ENCODE measurements at places on chromosomes 16 and 17.

GRCh38 chr17:2939714-2940351, 123.6 kb downstream of the OR1D5 start:
- DNase-seq: no peak

- DNase-seq: peak; percentile 21
Observed at GRCh38 chr17:59572301-59572924, 7.0 kb downstream of the DHX40 start.

DNA sequence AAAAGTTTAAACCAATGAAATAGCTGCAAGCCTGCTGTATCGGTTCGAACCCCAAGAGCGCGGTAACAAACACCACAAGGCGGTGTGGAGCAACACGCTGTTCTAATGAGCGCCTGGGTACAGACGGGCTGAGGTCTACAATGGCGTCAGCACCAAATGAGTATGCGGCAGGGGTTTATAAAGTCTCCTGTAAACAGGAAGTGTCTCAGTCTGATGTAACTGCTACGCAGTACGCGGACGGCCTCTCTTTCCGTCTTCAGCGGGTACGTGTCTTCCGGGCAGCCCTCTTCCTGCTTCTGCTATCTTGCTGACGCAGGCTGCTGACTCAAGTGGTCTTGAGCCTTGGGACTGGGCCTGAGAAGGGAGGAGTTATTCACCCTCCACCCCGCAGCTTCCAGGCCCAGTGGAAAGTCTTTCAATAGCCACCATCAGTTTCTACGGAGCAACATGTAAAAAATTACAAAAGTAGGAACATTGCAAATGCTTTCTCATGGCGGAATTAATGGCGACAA, 40.5 kb upstream of the KCNJ2 start:
- no peak for DNase-seq

DNA sequence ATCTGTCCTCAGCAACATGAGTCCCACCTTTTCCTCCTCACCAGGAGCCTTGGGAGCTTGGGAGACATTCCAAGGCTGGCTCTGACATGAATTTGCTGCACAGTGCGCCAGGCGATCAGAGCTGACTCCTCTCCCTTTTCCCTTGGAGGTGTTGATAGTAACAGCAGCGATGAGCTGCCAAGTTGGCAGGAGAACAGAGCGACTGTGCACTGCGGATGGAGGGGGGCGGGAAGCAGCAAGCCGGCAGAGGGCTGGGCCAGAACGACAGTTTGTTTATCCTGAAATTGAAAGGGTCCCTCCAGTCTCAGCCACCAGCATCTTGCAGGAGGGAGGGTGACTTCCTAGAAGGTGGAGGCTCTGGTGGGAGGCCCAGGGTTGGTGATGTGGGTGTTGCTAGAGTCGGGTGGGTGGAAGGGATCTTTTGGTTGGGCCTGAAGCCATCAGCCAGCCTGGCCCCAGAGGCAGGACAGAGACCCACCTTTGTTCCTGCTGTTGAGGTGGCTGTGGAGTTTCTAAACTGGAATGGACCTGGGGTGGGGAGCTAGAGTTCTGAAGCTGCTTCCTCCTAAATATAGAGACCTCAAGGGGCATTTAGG, 22.5 kb upstream of the DYNLL2 start:
- DNase-seq: peak; percentile 38

DNA sequence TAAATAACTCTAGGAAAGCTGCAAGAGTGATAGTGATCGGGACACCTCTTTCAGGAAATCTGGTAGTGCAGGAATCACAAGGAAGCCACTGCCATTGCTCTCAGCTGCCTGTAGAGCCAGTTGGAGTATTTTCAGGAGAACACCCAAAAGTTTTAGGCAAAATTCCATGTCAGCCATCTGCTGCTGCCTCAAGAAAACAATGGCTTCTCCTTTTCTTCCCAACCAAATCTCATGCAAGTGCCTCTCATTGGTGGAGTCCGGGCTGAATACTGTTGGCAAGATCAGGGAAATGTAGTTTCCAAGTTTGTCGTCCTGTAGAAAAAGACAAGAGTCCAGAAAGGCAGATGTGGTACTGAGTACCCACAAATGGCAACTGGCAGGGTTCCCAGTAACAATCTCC, 54.9 kb upstream of the TANC2 start:
- no peak for DNase-seq

DNA sequence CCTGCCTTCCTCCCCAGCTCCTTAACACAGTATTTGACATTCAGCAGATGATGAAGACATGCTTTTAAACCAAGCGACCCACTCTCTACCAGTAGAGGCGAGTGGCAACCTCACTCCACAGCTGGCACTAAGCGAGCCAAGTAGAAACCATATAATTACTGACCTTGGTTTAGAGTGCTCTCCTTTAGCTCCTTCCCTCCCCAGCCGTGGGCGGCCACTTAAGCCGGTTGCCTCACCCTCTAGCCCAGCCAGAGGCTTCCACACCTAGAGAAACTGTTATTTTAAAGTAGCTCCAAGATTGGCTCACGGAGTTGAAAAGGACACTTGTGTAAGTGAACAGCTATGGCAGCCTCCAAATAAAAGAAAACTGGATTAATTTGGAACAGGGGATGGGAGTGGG, 109.1 kb upstream of the CRHR1 start:
- no peak for DNase-seq

GRCh38 chr16:1311212-1311737, 1.8 kb downstream of the UBE2I start:
- no peak for DNase-seq

DNA sequence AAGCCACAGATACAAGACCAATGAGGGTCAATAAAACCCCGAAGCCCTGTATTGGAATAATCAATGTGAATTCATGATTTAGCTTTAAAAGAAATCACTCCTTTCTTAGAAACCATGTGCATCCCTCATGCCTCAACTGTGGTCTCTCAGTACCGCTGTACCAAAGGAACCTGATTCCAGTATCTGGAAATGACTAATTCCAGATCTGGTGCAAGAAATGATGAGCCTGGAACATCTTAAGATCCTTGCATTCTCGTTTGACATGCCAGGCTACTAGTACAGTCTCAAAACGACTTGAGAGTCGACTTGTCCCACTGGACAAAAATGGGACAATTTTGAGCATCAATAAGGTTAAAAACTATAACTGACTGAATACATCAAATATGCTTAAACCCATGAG, 21.2 kb downstream of the USP31 start:
- DNase-seq: no peak

GRCh38 chr17:57424777-57425188, 168.5 kb downstream of the MSI2 start:
- no peak for DNase-seq

DNA sequence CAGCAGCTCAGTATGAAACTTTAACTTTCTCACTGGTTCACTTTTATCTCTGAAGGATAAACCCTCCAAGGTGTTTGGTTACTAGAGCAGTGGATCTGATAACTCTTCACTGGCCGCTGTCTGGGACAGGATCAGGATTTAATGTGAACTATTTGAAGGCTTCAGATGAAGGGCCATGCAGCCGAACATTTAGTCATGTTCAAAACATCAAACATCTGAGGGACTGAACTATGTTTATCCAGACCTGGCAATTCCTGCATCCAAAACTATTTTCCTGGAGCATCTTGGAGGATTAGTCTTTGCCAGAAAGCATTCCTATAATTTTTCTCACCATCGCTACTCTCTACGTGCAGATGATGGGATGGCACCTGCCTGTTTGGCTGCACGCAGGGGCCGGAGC, 20.3 kb upstream of the PMP22 start:
- DNase-seq: no peak

DNA sequence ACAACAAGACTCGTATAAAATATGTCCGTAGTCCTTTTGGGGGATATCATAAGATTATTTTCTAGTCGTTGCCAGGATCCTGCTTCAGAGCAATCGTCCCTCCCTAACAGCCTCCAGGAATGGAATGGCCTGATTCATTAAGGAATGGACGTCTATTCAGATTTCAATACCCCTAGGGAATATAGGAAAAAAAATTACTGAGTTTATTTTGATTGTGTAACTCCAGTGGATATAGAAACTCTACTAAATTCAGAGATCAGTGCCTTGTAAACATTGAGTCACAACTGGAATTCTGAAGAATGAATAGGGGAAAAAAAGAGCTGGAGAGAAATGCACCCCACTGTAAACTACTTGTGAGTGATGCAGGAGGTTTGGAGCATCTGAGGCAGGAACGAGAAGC, 1171.5 kb upstream of the GOT2 start:
- peak; percentile 54 for DNase-seq

DNA sequence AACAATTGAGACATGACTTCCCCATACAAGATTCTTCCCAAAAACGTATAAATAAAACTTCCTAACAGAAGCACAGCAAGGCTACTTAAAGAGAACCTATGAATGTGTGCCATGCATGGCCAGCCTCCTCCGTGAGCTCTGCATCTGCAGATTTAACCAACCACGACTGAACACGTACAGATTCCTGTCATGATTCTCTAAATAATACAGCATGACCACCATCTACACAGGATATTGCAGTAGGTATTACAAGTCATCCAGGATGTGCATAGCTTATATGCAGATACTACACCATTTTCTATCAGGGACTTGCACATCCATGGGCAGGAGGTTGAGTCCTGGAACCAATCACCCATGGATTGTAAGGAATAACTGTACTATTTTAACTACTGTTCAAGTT, 1.4 kb upstream of the QRICH2 start:
- DNase-seq: no peak

- DNase-seq: peak; percentile 61
Observed at GRCh38 chr16:29811896-29812665, at the start of gene PRRT2. PRRT2 (plus strand) TSS chr16:29812193; CDS start chr16:29813055, 862 bp downstream.

GRCh38 chr16:86251682-86252081, 258.6 kb upstream of the FOXF1 start:
- no peak for DNase-seq

DNA sequence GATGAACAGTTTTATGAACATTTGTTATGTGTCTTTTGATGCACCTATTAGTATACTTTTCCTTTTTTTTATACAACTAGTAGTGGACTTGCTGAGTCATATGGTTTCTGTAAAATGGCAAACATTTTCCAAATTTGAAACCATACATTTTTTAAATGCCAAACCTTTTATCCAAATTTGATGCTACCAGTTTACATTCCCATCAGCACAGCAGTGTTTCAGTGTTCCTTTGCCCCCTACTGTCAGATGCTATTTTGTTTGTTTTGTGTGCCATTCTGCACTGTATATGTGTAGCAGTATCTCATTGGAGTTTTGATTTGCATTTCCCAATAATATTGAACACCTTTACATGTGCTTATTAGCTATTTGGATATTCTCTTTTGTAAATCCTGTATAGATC, 219.4 kb downstream of the TANC2 start:
- DNase-seq: peak; percentile 45

GRCh38 chr16:49969091-49970030, 55.7 kb upstream of the CNEP1R1 start:
- no peak for DNase-seq

GRCh38 chr17:60562421-60562820, 36.4 kb upstream of the APPBP2 start:
- no peak for DNase-seq

DNA sequence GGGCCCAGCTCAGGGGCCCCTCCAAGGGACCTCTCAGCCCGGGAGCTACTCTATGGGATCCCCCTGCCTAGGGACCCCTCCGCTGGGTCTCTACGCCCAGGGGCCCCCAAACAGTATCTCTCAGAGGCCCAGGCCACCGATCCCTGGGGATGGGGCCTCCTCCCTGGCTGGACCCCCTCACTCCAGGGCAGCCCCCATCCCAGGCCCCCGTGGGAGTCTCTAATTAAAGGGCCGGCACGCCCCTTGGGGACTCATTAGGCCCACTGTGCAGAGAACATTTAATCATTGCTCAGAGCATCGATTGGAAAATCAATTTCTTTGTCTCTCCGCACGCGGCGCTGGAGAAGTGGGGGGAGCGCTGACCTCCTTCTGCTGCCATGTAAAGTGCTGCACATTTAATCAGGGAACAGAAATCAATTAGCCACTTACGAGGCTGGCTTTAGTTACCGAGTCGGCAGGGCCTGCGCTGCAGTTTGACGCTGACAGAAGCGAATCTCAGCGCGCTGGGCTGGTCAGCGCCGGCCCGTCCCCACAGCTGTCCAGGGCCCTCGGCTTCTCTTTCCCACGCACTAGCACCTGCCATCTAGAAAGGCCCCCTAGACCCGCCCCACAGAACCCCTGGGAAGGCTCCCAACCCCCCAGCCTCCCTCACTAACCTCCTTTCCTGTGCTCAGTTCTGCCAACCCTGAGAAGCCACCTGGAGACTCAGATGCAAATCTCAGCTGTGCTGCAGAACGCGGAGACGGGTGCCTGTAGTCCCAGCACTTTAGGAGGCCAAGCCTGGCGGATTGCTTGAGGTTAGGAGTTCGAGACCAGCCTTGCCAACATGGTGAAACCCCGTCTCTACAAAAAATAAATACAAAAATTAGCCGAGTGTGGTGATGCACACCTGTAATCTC, 20.2 kb upstream of the C1QL1 start:
- no peak for DNase-seq

- peak; percentile 90 for DNase-seq
Observed at GRCh38 chr17:80732268-80732667, 187.6 kb downstream of the RPTOR start.

DNA sequence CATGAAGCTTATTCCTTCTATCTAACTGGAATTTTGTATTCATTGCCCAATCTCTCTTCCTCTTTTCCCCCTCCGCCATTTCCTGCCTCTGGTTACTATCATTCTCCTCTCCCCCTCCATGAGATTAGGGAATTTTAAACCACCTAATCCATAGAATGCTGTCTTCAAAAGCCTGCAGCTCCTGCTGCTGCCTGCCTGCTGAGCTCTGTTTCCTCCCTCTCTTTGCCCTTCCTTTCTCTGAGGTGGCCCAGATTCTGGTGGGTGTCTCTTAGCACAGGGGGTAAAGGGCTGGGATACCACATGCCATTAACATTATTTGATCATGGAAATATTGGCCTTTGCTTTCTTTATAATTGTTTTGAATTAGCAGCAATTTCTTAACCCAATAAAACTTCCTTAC, 241.6 kb downstream of the CNTNAP4 start:
- no peak for DNase-seq

- no peak for DNase-seq
Observed at GRCh38 chr16:23160082-23160481, 10.8 kb upstream of the USP31 start.

GRCh38 chr16:76819226-76819916, 371.6 kb upstream of the MON1B start:
- no peak for DNase-seq

GRCh38 chr17:15465045-15465701, 2.2 kb downstream of the CDRT4 start:
- no peak for DNase-seq

GRCh38 chr17:74619077-74619673, 4.4 kb downstream of the CD300E start:
- DNase-seq: no peak

GRCh38 chr16:77594799-77595596, 127.3 kb upstream of the NUDT7 start:
- no peak for DNase-seq

DNA sequence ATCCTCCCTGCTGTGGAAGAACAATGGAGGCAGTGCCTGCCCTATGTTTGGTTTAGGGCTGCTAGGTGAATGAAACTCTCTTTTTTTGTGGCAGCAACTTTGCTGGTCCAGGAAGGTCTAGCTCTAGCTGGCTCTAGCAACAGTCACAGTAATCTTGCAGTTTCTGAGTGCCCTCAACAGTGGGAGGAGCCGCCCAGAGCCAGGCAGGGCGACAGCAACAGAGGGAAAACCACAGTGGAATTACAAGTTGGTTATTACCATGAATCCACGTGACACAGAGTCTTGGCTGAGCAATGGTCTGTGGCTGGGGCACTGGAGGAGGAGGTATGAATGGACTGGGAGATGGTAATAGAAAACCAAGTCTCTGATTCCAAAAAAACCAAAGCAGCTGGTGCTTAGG, 10.3 kb downstream of the HSPB9 start:
- DNase-seq: peak; percentile 73
